ENCODE measurements at places on chromosomes 5 and 9. TPM values are rescaled to one million over a fixed set of nuclear protein-coding genes. Genes with fewer than 3 reads are reported as not detected.

DNA sequence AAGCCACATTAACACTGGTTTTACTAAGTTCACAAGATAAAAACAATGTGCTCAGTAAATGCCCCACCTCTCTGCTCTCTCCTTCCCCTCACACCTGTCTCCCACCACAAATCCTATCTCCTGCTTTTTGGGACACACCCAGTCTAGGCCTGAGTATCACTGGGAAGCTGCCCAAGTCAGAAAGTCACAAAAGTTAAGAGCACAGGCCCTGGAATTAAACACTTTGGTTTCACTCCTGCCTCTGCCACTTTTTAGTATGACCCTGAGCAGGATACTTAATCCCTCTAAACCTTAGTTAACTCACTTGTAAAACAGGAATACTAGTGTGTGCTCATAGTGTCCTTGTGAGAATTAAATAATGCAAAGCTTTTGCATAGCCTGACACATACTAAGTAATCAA is 11.3 kb downstream of the C5 start:
- H3K4me3 ChIP-seq = no peak overlapping the region
- H3K27ac ChIP-seq = no peak overlapping the region
- peaks cover 6% of the 10 kb centered on the region for H3K36me3 ChIP-seq

MARVELD2 gene
- 1.6 TPM for total RNA-seq

DNA sequence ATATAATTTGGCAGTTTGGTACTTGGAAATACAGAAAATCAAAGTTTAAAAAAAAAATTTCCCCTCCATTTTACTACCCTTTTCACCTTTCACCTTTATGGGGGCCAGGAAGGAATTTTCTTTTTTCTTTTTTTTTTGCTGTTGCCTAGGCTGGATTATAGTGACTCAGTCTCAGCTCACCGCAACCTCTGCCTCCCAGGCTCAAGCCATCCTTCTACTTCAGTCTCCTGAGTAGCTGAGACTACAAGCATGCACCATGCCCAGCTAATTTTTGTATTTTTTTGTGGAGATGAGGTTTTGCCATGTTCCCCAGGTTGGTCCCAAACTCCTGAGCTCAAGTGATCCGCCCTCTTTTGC is 9.1 kb downstream of the CHMP5 start:
- DNase-seq = no peak
- no peaks in the 10 kb centered on the region for H3K4me1 ChIP-seq
- H3K4me3 ChIP-seq = no peak overlapping the region
- H3K27ac ChIP-seq = no peak overlapping the region
- no peaks in the 10 kb centered on the region for H3K27me3 ChIP-seq

- DNase-seq = no peak
- no peak overlapping the region for H3K4me3 ChIP-seq
- peaks cover 29% of the 10 kb centered on the region for H3K36me3 ChIP-seq
- H3K27ac ChIP-seq = peak overlapping the region; percentile 50
- H3K4me1 ChIP-seq = peaks cover 51% of the 10 kb centered on the region
- H3K27me3 ChIP-seq = no peaks in the 10 kb centered on the region
These were observed 29.6 kb downstream of the MAML1 start for GRCh38 chr5:179762079-179762780.

All from activated B cell treated with CpG ODN at 0.5 μM for 24 hours (primary cell).